ENCODE measurements at places on chromosomes 4 and X.

- DNase-seq = no peak
These were observed 13.2 kb upstream of the CTSO start for GRCh38 chr4:155966731-155967395.

DNA sequence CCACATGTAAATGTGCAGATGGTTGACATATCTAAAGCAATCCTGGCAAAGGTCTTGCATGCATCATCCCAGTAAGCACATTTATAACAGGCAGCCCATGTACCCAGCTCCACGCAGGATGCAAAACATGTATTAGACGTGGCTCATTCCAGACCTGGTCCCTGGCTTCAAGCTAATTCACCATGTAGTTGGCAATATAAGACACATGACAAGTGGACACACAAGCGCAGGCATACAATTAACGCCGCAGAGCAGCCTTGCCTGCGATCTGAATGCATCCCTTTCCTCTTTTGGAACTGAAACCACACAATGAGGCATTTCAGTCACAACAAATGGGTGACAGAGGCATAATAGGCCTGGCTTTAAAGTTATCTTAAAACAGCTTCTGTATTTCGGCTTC lies 114.5 kb upstream of the TRIM2 start:
- no peak for DNase-seq

DNA sequence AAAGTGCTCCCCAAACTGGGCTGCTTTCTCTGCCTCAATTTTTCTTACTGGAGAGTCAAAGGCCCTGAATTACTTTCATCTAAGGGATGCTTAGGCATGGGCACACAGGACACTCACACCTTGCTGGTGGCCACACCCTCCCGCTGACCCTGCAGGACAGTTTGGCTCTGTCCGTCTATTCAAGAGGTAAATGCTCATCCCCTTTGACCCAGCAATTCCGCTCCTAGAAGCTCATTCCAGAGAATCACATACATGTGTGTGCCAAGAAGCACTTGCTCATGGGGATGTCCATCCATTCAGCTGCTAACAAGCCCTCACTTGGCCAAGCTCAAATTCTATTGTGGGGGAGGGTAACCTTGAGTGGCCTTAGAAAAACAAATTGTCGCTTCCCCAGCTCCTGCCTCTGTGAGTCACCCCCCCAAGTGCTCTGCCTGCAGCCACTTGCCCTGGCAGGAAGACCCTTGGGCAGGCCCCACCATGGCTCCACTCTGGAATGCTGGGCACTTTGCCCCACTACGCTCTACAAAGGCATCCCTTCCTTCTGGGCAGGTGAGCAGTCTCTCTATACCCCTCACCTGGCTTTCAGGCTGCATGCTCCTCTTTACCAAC lies 54.5 kb downstream of the HTRA3 start:
- no peak for DNase-seq

- no peak for DNase-seq
These were observed 72.0 kb downstream of the SCD5 start for GRCh38 chr4:82726596-82726995.

DNA sequence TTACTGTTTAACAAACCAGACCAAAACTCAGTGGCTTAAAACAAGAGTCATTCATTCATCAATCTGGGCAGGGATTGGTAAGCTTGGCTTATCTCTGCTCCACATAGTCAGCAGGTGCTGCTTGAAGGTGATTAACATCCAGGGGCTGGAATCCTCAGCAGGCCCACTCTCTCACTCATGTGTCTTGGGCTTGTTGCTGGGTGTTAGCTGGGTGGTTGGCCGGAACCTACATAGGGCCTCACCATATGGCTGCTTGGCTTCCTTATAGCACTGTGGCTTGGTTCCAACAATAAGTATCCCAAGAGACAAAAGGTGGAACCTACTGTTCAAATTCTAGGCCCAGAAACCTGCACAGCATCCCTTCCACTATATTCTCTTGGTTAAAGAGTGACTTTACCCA lies 125.0 kb downstream of the RASGEF1B start:
- DNase-seq = no peak

- DNase-seq = no peak
These were observed at the start of gene SULT1E1 for GRCh38 chr4:69860052-69860451. Gene SULT1E1, minus strand, starts transcription at chr4:69860145. Its CDS starts 2,501 bp downstream, at chr4:69857644.

- no peak for DNase-seq
These were observed 201.8 kb downstream of the SOWAHB start for GRCh38 chr4:76696109-76696508.

GRCh38 chrX:95058815-95059214 lies 1384.8 kb downstream of the FAM133A start:
- peak; percentile 47 for DNase-seq
